ENCODE measurements at places on chromosomes 13 and 19.

DNA sequence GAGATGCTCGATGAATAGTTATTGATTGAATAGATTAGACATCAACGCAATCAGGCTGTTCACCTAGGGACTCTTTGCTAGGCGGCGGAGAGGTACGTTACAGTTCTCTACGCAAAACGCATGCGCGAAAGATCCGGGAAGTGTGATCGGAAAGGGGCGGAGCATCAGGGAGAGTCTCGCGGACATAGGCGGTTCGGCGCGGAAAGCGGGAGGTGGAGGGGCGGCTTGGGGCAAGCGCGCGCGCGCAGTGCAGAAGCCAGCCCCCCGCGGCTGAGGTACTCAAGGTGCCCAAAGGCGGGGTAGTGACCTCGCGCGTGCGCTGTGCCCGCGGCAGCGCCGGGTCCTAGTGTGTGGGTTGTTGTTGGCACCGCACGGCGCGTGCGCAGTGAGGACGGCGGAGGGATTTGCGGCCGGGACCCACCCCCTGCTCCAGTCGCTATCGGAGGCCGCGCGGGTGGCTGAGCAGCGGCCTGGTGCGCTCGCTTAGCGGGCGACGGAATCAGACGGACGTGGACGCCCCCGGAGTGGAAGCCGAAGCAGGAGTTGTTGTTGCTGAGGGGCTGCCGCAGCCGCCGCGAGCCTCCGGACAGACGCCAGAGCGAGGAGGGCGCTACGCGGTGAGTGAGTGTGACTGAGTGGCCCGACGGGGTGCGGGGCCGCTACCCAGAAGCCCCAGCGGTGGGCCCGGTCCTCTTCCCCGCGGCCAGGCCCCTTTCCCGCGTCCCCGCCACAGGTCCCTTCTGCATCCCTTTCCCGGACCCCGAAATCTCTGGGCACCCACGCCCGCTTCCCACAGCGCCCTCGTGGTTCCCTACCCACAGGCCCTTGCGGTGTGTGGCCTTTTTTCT is at the start of gene SNRNP70:
TSS of gene SNRNP70 (plus strand) at position 432 of the 848 bp plus-strand sequence. CDS start 964 bp downstream, outside the sequence.
- peak; percentile 100 for DNase-seq

DNA sequence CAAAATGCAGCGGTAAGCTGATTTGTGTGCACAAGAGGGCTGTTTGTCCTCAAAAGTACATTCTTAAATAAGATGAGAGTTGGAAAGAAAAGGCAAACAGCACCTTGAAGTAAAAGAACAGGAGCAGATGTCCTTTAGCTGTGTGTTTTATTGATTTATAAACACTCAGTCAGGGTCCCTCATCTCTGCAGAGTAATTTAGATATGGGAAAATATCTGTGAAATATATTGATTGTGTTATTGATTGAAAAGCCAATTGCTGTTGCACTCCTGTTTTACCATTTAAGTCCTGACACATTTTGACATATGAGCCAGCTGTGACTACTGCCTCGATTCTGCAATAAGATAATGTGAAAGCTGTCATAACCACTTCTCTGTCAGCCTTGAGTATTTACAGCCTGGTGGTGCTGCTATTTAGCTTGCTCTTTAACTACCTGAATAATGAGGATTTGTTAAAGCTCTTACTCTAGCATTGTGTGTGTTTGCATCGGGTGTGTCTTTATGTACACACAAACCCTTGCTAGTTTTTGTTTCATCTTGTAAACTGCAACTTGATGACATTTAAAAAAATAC is 550.1 kb downstream of the DACH1 start:
- no peak for DNase-seq

DNA sequence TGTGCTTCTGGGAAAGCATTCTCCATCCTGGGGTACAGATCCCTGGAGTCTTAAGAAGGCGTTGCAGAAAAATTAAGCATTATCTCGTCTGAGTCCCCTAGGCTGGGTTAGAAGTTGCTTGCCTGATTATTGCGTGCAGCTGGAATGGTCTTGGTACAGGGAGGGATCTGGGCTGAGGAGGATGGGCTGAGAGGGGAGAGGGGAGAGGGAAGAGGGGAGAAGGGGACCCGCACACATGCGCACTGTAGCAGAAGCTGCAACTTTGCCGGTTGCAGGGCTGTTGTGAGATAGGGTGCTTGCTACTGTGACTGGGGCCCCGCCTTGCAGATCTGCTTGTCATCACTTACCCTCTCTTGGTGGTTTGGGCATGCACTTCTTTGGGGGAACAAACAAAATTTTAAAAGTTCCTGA is 316.8 kb downstream of the DLEU7 start:
- no peak for DNase-seq

- no peak for DNase-seq
Measured at GRCh38 chr19:36113894-36114720, 568 bp downstream of the POLR2I start.

DNA sequence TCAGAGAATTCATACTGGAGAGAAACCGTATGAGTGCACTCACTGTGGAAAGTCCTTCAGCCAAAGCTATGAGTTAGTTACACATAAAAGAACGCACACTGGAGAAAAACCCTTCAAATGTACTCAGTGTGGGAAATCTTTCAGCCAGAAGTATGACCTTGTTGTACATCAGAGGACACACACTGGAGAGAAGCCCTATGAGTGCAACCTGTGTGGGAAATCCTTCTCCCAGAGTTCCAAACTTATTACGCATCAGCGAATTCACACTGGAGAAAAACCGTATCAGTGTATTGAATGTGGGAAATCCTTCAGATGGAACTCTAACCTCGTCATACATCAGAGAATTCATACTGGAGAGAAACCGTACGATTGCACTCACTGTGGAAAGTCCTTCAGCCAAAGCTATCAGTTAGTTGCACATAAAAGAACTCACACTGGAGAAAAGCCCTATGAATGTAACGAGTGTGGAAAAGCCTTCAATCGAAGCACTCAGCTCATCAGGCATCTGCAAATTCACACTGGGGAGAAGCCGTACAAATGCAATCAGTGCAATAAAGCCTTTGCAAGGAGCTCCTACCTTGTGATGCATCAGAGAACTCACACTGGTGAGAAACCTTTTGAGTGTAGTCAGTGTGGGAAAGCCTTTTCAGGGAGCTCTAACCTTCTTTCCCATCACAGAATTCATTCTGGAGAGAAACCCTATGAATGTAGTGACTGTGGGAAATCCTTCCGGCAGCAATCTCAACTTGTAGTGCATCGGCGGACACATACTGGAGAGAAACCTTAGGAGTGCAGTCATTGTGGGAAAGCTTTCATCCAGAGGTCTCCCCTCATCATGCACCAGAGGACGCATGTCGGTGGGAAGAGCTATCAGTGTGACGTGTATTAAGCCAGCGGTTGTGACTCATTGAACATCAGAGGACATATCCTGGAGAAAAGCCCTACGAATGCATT is 16.5 kb upstream of the ZNF8 start:
- no peak for DNase-seq

DNA sequence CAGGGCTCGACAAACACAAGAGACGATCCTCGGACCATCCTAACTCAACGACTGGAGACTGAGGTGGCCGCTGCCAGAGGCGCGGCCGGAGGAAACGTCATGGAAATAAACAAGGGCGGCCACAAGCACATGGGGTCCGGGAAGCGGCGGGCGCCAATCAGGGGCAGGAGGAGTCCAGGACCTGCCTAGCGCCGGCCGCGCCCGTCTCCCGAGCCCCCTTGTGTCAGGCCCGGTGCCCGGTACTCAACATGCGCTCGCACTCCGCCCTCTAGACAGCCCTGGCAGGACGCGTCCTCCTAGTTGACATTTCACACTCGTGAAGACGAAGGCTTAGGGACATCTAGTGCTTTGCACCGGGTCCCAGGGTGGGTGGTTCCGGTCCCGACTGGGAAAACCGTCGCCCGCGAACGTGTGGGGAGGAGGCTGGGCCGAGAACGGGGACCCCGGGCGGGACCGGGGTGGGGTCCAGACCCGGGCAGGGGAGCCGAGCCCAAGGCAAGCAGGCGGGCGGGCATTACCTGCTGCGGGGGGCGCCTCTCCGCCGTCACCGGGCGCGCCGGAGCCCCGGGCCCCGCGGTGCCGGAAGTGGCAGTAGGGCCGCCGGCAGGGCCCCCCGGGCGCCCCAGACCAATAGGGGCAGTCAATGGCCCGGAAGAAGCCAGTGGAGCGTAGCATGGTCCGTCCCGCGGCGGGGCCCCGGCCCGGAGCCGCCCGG is 442 bp downstream of the REXO1 start:
- no peak for DNase-seq

GRCh38 chr19:42316223-42317211 is 3.4 kb downstream of the TMEM145 start:
- no peak for DNase-seq
